ENCODE measurements at places on chromosomes 1 and 21.

- DNase-seq = no peak
Observed at GRCh38 chr1:58764294-58764978, 19.4 kb downstream of the JUN start.

DNA sequence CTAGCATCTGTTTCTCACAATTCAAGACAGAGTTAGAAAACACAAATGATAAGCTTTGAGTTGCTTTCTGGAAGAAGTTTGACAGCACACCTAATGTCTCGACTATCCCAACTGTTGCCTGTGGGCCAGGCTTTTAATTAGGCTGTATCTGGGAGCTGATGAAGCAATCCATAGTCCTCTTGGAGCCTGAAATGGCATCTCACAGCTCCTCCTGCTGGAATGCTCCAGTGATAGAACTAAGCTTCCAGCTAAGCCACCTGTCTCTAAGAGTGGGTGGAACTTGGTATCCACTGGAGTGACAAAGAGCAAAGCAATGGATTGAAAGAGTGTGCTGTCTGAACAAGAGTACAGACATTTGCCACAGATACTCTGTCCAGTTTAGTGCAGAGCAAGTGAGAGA, 605.3 kb upstream of the NR5A2 start:
- no peak for DNase-seq

DNA sequence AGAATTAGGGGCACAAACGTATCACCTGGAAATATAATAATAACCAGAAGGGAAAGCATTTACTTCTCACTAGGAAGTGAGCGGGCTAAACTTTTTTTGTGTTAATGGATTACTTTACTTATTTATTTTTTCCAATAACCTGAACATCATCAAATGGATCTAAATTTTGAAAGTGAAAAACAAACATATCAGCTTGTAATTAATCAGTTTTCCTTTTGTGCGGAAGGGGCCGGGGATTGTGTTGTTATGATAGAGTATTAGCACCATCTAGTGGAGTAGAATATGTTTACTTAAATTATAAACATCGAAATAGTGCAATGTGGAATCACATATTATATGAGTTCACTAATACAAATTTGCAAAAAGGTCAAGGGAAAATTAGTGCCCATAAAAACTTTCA, 9.0 kb downstream of the CFH start:
- DNase-seq = no peak

DNA sequence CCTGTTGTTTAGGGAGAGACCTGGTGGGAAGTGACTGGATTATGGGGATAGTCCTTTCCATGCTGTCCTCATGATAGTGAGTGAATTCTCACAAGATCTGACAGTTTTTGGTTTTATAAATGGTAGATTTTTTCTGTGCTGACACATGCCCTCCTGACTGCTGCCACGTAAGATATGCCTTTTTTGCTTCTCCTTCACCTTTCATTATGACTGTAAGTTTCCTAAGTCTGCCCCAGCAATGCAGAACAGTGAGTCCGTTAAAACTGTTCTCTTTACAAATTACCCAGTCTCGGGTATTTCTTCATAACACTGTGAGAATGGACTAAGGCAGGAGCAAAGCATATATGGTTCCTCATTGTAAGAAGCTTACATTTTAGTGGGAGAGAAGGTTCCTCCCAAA, 1727.2 kb downstream of the NCAM2 start:
- DNase-seq = no peak

DNA sequence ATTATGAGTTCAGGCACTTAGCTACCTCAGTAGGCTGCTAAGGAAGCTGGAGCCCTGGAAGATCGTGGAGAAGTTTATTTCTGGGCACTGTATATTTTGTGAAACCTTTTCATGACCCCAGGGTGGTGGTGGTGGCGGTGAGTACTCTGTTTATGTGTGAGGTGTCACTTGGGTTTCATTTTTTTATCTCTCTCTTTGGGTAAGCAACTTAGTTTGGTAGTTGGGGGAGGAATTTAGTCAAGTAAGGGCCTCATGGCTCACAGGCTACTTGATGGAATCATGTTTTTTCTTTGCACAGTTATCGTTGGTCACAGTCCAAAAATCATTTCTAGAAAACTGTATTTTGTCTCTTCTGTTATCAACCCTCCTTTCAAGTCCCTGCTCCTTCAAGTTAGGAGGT, 33.9 kb downstream of the C1orf141 start:
- DNase-seq = no peak

DNA sequence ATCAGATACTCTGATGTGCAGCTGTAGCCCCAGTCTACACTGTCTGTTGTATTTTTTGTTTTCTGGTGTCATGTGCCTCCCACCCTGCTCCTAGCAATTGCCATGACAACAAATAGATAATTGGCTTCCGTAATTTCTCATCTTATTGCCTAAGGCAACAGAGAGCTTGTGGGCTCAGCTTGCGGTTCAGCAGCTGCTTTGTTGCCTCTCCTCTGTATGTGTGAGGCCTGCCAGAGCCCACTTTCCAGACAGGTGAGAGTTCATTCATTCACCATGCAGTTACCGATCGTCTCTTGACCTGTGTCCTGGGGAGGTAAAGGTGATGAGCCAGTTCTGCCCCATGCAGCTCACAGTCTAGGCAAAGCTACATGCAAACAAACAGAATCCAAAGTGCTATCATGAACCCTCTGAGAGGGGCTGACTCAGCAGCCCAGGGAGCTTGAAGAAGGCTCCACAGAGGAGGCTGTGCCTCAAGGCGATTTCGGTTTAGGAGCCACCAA, 11.9 kb downstream of the LGALS8 start:
- no peak for DNase-seq

GRCh38 chr1:39919545-39919944, 17.8 kb upstream of the MYCL start:
- no peak for DNase-seq

DNA sequence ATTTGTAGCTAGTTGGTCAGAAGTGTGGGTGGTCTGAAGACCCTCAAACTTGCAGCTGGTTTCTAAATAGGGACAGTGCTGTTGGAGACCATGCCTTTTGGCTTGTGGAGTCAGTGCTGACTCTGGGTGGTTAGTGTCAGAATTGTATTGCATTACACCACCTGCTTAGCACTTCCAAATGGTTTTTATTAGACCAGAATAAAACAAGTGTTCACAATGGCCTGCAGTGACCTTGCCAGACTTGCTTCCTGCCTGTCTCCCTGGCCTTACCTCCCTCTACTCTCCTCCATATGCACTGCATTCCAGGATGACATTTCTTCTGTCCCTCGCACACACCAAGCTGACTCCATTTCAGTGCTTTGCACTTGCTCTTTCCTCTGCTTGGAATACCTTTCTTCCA, 72.7 kb upstream of the CNIH3 start:
- no peak for DNase-seq

GRCh38 chr1:202283991-202284390, 57.7 kb downstream of the UBE2T start:
- no peak for DNase-seq

GRCh38 chr1:232629250-232630046, 485 bp downstream of the SIPA1L2 start:
- DNase-seq = no peak

DNA sequence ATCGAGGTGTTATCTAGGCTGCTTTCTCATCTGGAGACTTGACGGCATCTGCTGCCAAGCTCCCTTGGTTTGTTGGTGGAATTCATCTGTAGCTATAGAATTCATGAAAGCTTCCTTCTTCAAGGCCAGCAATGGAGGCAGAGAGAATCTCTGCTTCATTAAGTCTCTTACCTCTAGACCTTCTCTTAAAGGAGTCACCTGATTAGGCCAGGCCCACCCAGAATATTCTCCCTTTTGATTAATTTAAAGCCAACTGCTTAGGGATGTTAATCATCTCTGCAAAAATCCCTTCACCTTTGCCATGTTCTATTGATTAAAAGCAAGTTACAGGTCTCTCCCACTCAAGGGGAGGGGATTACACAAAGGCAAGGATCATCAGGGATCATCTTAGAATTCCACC, 5.3 kb upstream of the NCF2 start:
- no peak for DNase-seq

DNA sequence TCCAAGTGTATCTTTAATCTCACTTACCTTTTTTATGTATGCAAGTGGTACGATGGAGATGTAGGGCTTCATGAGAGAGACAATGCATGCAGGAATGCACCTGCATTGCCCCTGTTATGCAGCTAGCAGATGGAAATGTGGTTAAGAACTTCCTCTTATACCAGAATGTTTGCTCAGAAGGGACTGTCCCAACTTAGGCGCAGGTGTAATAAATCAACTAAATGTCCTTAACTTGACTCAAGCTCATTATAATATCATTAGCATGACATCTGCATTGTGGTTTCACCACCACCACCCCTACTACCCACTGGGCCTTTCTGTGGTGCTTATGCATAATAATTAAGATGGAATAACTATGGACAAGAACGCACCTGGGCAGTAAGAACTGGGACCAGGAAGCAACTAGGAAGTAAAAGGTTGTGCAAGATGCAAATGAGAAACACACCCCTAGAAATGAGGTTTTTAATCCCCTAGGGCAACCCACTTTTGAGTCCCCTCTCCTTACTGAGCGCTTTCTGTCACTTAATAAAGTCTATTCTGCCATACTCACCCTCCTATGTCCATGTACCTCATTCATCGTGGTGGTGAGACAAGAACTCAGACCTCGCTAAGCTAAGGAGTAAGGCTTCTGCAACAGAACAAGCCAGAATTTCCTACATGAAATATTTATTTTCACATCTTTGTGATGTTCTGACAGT, 1103.3 kb upstream of the B3GALT2 start:
- no peak for DNase-seq

GRCh38 chr1:116948046-116948445, 38.3 kb downstream of the PTGFRN start:
- DNase-seq = no peak
